Stomach (tissue), 19 donors: ENCODE measurements at places on chromosomes 5 and 9. TPM values are rescaled to one million over a fixed set of nuclear protein-coding genes. Genes with fewer than 3 reads are reported as not detected.

The NTNG2 gene
- 0.20 TPM for polyA plus RNA-seq

The CYLC2 gene
- polyA plus RNA-seq: not detected

GRCh38 chr5:55234121-55234700, 803 bp upstream of the CCNO start:
- peak; percentile 58 for DNase-seq

GRCh38 chr5:36417221-36417620, 115.5 kb upstream of the RANBP3L start:
- DNase-seq: no peak

The SKIC3 gene
- polyA plus RNA-seq: 14.3 TPM

The ENTREP1 gene
- polyA plus RNA-seq: 15.3 TPM

DNA sequence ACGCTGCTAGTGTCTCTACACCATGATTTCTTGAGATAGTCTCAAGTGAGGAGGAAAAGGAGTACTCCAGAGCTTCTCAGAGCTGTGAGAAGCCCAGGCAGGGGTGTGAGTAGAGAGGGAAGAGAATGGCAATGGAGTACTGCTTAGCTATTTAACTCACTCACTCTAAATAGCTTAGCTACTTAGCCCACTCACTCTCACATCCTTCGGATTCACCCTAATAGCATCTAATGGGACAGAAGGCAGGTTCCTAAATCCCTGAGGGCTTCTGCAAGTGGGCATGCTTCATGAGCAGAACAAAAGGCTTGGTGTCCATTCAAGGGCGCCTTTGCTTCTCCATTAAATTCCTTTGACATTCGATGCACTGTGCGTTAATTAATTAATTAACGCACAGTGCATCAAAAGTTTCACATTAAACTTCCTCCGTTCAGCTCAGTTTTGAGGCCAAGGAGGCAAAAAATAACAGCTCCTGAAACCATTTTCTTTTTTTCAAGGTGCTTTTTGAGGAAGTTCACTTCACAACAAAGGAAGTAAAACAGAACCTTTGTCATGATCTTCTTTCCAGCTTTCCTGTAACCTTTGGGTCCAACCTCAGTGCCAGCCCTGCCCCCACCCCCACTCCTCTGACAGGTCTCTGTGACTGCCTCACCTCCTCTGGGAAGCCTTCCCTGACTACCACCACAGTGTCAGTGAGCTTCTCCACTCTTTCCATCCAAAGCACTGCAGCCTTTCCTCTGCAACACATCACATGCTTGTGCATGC, 294.0 kb downstream of the SEC61B start:
- DNase-seq: no peak

The PSMD5 gene
- polyA plus RNA-seq: 15.7 TPM

- DNase-seq: no peak
These were observed 247.2 kb downstream of the CEMIP2 start for GRCh38 chr9:71521132-71521531.

- no peak for DNase-seq
These were observed 16.3 kb downstream of the KLF9 start for GRCh38 chr9:70398145-70398556.

The GARIN3 gene
- not detected for polyA plus RNA-seq

- peak; percentile 38 for DNase-seq
These were observed 30.9 kb downstream of the NR4A3 start for GRCh38 chr9:99852617-99853016.

The TTC16 gene
- 0.12 TPM for polyA plus RNA-seq

DNA sequence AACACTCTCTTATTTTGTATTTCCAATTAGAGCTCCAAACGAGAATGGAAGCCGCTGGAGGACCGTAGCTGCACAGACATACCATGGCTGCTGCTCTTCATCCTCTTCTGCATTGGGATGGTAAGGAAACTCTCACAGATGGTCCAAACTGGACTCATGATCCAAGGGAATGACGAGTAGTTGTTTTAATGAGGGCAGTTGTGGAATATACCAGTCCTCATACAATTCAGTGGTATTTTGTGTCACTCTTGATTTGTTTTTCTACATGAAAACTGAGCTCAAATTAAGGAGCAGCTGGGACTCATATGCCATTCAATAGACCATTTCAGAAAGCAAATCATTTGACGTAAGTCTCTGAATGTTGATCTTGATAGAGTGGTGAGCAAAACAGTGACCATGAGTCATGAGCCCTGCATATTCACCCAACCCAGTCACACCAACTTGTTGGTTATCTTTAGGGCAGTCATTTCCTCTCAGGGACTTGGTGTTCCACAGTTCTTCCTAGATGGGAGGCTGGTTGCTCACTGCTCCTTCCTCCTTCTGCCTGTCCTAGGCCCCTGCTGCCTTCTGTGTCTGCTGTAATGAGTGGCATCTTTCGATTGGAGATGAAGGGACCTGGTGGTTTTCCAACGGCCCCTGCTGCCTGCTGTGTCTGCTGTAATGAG, 54.9 kb downstream of the SLC44A1 start:
- DNase-seq: peak; percentile 41

The OR1J2 gene
- not detected for polyA plus RNA-seq

The RNF183 gene
- polyA plus RNA-seq: 0.46 TPM

DNA sequence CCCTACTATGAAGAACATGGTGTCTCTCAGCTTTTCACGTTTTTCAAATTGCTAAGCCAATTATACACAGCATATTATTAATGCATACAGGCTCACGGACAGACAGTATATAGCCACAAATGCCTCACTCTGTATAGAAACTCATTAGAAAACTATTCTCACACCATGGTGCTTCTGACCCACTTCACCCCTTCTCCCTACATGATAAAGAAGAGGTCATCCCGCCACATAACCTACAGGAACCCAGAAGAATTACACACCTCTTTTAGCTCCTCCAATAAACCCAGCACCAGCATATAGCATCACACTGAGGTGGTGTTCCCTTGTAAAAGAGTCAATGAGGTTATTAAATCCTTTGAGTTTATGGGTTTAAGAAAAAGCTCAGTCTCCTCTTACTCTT, 5.6 kb downstream of the TLE1 start:
- DNase-seq: no peak
